ENCODE measurements at places on chromosomes 11 and 22.

DNA sequence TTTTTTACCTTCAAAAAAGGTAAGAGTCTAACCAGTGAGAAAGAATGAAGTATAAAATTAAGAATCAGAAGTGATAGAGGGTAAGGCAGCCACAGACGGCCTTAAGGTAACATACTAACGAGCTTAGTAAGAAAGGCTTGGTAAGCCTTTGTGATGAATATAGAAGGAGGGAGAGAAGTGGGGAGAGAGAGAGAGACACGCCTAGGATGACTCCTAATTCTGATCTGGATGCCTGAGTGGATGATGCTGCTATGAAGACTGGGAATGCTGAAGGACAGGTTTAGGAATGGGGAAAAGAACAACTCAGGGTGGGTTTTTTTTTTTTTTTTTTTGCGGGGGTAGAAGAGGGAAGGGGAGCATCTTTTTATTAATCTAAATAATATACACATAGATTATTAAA is 4.8 kb downstream of the FBXO3 start:
- no peak overlapping the region for H3K27ac ChIP-seq
- no peak for DNase-seq
- H3K36me3 ChIP-seq: peaks cover 33% of the 10 kb centered on the region
- peaks cover 19% of the 10 kb centered on the region for H3K4me1 ChIP-seq
- H3K4me3 ChIP-seq: no peak overlapping the region

DNA sequence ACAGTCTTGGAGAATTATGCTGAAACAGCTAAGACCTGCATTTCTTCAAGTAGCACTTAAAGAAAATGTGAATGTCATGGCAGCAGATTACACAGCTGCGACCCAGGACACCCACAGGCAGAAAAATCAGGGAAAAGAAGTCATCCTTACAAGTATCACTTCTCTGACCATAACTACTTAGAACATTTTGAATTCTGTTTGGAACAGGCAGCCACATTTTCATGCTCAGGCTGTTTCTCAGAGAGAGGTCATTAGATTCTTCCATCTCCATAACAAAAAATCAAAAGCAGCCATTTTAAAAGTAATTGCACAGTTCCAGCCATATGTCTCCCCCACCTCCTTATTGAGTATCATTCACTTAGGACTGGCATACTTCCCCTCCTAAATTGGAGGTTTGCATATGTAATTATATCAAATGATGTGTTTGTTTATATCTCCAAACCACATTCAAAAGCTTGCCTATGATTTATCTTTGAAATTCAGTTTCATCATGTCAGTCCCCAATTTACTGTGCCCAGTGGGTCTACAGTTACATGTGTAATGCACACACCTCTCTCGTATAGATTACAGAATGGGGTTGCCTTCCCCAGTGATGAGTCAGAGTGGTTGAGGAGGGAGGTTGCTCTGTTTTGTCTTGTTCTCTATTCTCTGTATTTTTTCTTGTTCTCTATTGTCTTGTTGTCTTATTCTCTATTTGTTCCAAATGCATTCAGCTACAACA is 276.5 kb upstream of the MTNR1B start:
- no peaks in the 10 kb centered on the region for H3K36me3 ChIP-seq
- no peak overlapping the region for H3K4me3 ChIP-seq
- H3K27ac ChIP-seq: no peak overlapping the region
- peaks cover 31% of the 10 kb centered on the region for H3K4me1 ChIP-seq

DNA sequence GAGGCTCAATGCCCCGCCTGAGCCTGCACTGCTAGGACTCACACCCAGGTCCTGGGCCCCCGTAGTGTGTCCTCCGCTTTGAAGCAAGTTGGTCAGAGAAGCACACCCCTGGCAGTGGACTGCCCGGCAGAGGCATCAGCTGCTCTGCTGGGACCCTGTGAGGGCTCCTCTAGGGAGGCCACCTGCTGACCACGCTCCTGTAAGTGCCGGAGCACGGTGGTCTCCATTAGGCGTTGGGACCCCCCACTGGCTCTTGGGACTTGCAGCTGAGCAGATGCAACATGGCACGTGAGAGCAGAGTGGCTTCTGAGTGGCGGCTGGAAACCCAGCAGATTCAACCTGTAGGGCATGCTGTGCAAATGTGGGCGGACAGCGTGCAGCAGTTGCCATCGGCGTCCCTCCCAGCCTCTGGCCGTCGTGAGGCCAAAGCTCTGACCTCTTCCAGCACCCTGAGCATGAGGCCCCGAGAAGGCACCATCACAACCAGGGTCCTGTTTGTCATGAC is 16.9 kb downstream of the MRGPRG start:
- no peak overlapping the region for H3K27ac ChIP-seq
- no peak for DNase-seq
- no peak overlapping the region for H3K4me3 ChIP-seq
- peaks cover 67% of the 10 kb centered on the region for H3K27me3 ChIP-seq
- H3K4me1 ChIP-seq: no peaks in the 10 kb centered on the region
- H3K36me3 ChIP-seq: no peaks in the 10 kb centered on the region

DNA sequence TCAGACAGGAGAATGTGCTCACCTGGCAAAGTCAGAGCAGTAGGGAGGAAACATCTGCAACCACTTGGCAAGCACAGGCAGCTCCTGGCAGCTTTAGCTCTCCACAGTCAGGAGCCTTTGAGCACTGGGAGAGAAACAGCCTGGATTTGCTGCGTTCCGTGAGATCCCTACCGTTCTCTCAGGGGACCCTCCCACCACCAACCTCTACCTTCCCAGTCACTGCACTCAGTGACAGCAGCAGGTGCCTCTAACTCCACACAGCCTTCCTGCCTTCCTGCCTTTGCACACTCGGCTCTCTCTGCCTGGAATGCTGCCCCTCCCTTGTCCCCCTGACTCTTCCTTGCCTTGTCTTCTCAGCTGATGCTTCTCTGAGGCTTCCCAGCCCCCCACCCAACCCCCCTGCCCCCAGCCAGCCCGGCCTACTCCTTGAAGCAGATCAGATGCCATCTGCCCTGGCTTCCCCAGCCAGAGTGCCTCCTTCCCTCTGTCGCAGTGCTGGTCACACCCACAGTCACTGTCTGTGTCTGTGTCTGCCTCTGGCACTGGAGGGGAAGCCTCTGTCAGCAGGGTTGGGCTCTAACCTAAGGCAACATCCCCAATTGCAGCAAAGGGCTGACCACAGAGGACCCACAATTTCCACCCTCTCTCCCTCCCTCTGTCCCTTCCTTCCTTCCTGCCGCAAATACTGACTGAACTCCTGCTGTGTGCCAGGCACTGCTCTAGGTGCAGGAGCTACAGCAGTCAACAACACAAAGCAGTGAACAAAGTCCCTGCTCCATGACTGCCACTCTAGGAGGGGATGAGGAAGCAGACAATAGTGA is 14.9 kb upstream of the TSKU start:
- no peak for DNase-seq
- no peaks in the 10 kb centered on the region for H3K27me3 ChIP-seq

GRCh38 chr11:62427630-62428233 is 8.9 kb downstream of the SCGB1A1 start:
- no peak for DNase-seq
- peak overlapping the region; percentile 90 for H3K27ac ChIP-seq
- no peak overlapping the region for H3K4me3 ChIP-seq
- H3K36me3 ChIP-seq: no peaks in the 10 kb centered on the region

DNA sequence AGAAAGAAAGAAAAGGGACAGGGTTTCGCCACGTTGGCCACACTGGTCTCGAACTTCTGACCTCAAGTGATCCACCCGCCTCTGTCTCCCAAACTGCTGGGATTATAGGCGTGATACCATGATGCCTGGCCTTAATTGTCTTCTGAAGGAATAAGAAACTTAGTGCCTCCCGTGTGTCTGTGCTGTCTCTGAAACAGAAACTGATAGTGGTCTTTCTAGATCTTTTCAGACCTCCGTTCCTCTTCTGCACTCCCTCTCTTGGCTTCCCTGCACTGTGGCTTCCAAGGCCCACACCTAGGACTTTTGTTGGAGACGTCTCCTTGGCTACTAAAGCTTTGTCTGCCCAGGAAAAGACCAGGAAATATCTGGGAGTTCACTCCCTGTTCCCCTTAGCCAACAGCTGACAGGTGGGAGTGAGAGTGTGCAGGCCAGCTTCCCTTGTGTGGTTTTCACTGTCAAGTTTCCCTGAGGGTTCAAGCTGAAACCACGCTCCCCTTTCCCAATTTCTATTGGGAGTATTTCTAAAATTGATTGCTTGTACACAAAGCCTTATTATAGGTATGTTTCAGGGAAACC is 10.1 kb upstream of the HTR3B start:
- no peaks in the 10 kb centered on the region for H3K36me3 ChIP-seq
- no peak for DNase-seq
- H3K27ac ChIP-seq: peak overlapping the region; percentile 86

- DNase-seq: no peak
- H3K27ac ChIP-seq: no peak overlapping the region
- H3K4me3 ChIP-seq: no peak overlapping the region
- no peaks in the 10 kb centered on the region for H3K36me3 ChIP-seq
Measured at GRCh38 chr11:13332124-13332523, 54.5 kb downstream of the BMAL1 start.

DNA sequence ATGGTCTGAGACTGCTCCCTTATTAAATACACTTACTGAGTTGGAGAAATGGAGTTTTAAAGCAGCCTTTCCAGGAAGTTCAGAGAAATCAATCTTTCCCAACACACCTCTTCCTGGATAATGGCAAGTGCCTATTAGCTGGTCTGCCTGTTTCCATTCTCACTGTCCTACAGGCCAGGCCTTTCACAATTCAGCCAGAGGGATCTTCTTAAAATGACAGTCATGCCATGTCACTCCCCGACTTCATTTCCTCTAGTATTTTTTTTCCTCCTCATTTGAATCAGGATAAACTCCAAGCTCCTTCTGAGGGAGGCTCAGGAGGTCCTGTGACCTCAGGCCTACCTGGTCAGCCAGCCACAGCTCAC is 62.6 kb downstream of the FDX1 start:
- H3K27ac ChIP-seq: peak overlapping the region; percentile 81
- H3K4me3 ChIP-seq: no peak overlapping the region
- H3K36me3 ChIP-seq: no peaks in the 10 kb centered on the region
- H3K4me1 ChIP-seq: peaks cover 14% of the 10 kb centered on the region
- H3K27me3 ChIP-seq: no peaks in the 10 kb centered on the region
- DNase-seq: no peak

DNA sequence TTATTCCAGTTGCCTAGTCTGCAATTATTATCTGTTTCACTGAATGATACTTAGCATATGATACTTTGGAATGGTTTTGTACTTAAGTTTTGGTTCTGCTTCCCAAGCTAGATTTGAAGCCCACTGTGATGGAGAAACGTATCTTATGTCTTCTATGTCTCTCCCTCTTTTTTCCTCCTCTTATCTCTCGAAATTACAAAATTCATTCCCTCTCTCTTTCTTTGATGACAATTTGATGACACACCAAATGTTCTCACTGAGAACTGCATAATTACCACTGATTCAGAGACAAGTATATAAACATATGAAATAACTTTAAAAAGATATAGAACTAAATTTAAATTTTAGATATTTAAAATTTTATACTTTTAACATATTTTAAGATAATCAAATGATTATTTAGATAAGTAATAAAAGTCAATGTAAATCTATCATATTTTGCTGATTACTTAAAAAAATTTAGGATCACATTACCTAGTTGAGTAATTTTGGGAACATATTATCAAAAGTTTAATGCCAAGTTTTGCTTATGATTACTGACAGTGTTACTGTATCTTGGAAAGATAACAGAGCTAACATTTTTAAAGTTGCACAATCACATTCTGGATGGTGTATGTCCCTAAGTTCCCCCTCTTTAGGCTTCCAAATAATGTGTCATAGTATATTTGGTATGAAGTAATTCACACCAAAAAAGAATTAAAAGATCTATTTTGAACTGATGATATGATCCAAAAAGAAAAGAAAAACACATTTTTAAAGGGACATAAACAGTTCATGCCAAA is 255.3 kb downstream of the SBF2 start:
- H3K27me3 ChIP-seq: no peaks in the 10 kb centered on the region
- peaks cover 21% of the 10 kb centered on the region for H3K36me3 ChIP-seq
- H3K27ac ChIP-seq: no peak overlapping the region
- H3K4me1 ChIP-seq: peaks cover 2% of the 10 kb centered on the region
- DNase-seq: no peak

DNA sequence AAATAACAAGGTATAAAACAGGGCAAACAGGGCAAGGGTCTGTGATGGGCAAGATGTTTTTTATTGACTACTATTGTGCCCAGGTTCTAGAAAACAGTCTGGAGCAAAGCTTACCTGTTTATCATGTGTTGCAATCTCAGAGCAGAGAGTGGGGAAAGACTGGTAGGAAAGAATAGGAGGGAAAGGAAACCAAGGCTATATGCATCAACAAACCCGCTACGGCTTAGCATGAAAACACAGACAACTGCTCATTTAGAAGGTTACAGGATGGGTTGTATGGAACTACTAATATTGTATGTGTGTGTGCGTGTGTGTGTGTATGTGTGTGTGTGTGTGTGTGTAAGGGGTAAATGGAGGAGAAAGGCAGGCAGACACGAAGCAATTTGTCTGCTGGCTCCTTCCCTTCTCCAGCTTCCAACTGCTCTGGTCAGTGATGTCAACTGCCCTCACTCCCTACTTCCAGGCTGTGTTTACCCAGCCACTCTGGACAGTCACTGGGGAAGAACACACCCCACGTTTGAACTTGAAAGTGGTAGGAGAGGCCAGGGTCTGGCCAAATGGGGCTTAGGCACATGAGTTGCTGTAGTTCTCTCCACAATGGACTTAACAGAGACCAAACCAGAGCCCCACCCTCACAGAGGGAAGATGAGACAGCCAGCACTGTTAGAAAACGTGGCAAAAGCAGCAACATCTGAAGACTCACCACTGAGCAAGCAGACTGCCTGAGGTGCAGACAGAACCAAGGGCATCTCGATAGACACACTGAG is 47.0 kb downstream of the GAB2 start:
- peaks cover 46% of the 10 kb centered on the region for H3K4me1 ChIP-seq
- H3K27ac ChIP-seq: peak overlapping the region; percentile 45
- H3K4me3 ChIP-seq: no peak overlapping the region
- no peaks in the 10 kb centered on the region for H3K27me3 ChIP-seq
- no peak for DNase-seq

GRCh38 chr11:111951565-111951964 is 14.4 kb downstream of the DIXDC1 start:
- no peak overlapping the region for H3K4me3 ChIP-seq
- no peak for DNase-seq
- H3K27ac ChIP-seq: no peak overlapping the region
- no peaks in the 10 kb centered on the region for H3K4me1 ChIP-seq
- no peaks in the 10 kb centered on the region for H3K36me3 ChIP-seq
- H3K27me3 ChIP-seq: no peaks in the 10 kb centered on the region

DNA sequence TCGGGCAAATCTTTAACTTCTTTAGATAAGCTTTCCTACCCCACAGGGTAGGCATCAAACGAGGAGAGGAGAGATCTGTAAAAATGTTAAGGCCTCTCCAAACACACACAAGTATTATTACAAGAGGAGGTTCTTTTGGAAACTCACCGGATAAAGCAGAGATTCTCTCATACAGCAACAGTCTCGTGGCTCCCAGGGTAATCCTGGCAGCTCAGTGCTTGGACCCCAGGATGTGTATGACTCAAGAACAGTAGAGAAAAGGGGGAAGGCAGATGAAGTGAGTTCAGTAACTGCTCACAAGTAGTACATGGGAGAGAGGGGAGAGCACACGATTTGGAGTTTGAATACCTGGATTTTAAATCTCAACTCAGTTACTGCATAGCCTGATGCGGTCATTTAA is 120.9 kb downstream of the FEZ1 start:
- no peak for DNase-seq
- no peak overlapping the region for H3K4me3 ChIP-seq
- H3K27ac ChIP-seq: no peak overlapping the region
- H3K27me3 ChIP-seq: peaks cover 20% of the 10 kb centered on the region
- no peaks in the 10 kb centered on the region for H3K36me3 ChIP-seq

- no peak overlapping the region for H3K27ac ChIP-seq
- H3K27me3 ChIP-seq: peaks cover 20% of the 10 kb centered on the region
- peaks cover 5% of the 10 kb centered on the region for H3K4me1 ChIP-seq
- no peaks in the 10 kb centered on the region for H3K36me3 ChIP-seq
Measured at GRCh38 chr11:112886434-112887370, 74.5 kb upstream of the NCAM1 start.
